ENCODE measurements at places on chromosomes 7 and 10. TPM values are rescaled to one million over a fixed set of nuclear protein-coding genes. Genes with fewer than 3 reads are reported as not detected.

RAPGEF5 gene
- total RNA-seq: 5.6 TPM

EN2 gene
- 2.3 TPM for total RNA-seq

PNPLA8 gene
- total RNA-seq: 14.6 TPM

CADPS2 gene
- total RNA-seq: 7.5 TPM

FRMPD2 gene
- total RNA-seq: 0.35 TPM

SVIL gene
- 27.2 TPM for total RNA-seq

DNA sequence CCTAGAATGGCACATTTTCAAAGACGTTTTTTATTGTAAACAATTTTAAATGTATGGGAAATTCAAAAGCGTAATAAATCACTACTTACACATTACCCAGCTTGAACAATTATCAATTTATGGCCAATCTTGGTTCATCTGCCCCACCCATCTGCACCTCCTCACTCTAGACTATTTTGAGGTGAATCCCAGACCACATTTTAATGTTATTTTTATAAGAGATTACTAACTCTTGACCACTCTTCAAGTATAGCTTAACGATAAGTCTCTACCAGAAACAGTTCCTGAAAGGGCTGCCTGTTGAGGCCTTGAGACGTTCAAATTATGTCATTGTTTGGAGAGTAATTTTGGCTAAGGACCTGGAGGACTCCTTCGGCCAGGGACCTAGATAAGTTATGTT lies 33.2 kb downstream of the ECHDC3 start:
- DNase-seq: no peak

- peak; percentile 35 for DNase-seq
Measured at GRCh38 chr7:4794591-4795350, 19.3 kb downstream of the AP5Z1 start.

DNA sequence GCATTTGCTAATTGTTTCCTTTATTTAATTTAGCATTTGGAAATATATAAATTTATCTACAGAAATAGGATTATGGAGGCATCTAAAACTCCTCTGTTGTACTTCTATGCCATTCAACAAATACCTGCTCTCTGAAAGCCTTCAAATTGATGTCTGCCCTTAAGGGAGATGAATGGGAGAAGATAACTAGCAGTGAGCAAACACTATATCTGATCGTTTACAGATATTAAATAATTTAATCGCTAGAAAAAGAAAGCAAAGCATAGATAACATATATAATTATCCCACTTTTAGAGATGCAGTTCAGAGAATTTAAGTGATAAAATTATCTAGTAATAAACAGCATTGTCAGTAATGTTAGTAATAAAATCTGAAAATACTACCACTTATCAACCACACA lies 524.9 kb downstream of the NRG3 start:
- DNase-seq: no peak

DNA sequence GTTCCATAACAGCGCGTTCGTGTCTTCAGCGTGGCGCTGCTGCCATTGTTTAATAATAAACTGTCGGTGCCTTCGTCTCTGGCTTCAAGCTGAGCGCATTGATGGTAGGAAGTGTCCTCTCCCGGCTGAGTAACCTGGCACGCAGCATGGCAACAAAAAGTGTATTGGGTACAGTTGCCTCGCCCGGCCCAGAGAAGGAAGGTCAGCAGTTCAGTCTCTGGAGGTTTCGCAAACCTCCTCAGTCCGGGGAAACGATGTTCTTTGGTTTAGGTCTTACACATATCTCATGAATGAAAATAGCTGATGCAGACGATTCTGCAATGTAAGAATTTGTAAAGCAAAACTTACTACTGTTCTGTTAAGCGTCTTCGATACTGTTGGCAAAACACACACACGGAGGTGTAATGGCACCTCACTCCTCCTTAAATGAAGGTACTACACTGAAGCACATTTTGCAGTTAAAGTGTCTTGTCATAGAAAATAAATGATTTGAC lies 739 bp upstream of the CCDC186 start:
- DNase-seq: no peak

DNA sequence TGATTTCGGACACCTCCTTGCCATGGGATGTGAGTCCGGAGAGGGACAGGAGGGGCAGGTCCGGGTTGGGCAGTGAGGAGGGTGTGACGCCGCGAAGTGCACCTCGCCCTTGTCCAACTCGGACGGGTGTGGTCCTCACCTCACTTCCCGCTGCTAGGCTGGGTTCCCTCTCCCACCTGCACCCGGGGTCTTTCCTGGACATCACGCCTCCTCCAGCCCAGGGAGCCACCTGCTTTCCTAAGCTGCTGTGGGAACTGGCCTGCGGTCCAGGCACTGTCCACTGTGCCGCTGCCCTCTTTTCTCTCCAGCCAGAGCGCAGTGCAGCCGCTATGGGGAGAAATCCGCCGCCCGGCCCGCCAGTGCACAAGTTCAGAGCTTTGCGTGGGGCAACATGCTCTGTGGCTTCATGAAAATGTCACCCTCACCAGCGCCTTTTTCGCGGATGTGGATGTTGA lies 45.0 kb upstream of the ZNF716 start:
- DNase-seq: no peak

GRCh38 chr7:116661865-116662264 lies 10.1 kb upstream of the MET start:
- no peak for DNase-seq

DNA sequence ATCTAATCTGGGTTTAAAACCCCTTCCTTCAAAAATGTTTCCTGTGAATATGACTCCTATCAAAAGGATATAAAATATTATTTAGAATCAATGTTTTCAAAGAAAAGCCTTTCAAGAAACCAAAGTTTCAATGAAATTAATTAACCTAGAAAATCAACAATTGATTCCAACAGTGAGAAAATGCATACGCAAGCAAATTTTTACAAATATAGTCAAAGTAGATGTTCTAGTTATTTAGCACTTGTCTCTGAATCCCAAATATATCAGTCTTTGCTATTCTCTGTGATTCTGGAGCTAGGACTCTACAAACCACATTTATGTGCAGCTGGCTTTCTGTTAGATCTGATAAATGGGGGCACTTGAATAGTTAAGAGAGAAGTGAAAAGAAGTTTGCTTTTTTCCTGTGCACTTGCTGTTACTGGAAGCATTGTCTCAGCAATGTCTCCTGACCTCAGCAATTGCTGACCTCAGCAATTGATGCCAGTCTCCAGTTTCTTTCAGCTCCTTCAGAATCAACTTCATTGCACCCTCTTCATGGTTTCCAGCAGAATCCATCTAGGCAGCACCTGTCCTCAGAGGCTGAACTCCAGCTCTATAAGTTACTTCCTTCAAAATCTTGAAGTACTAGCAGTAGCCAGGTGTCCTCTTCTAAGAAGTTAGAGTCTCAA lies 879.9 kb upstream of the LRRN3 start:
- DNase-seq: no peak

DNA sequence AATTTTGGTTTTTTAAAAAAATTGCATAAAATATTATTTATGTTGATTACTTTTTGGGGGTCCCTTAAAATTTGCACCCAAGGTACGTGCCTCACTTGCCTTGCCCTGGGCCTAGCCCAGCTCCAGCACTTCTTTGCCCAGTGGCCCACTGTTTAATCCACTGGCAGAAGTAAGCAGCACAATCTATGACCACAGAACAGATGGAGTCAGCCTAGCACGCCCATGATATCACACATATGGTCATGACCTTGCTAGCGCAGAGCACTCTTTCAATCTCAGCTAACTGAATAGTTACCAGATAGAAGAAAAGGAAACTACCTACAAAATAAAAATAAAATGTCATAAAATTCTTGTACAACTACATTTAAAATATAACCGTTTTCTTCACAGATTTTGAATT lies 5.6 kb downstream of the OGA start:
- no peak for DNase-seq

GRCh38 chr10:83816942-83817341 lies 322.4 kb upstream of the GHITM start:
- no peak for DNase-seq

Data from PC-3 (cell line).